ENCODE measurements at places on chromosomes 3 and 15.

DNA sequence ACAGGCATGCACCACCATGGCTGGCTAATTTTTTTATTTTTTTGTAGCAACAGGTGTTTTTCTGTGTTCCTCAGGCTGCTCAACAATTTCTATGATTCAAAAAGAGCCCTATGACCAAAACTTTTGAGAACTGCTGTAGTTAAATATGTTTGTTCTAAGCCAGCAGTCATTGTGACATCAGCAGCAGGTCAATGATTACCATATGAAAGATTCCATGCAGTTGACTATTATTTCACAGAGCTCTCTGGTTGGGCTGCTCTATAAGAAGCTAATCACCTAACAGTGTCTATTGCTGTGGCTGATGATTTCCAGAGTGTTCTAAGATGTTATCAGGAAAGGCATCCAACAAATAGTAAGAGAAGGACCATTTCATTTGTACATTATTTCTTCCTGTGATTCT is at the start of gene CCDC54:
Gene CCDC54 (plus strand): TSS at position 289 of the 400 bp plus-strand sequence. CDS start 149 bp downstream, outside the sequence.
- DNase-seq = no peak

GRCh38 chr3:63089007-63089750 is 188.9 kb upstream of the SYNPR start:
- DNase-seq = no peak

DNA sequence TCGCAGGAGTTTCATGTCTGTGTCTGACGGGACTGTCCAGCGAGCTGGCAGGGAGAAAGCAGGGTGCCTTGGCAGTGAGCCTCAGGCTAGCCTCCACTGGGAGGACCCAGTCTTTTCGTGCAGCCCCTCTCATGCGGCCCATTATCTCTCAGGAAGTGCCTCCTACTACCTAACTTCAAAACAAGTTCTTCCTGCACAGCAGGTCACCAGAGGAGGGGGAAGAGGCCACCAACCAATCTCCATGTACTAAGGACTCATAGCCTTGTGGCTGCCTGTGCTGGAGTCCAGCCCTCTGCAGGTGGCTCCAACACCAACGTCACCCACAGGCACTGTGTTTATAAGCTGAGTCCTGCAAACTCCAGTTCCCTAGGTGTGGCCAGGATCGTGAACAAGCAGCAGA is 4.8 kb downstream of the VIPR1 start:
- peak; percentile 90 for DNase-seq

GRCh38 chr3:3232251-3232650 is 52.8 kb upstream of the CRBN start:
- no peak for DNase-seq

GRCh38 chr3:88150371-88150770 is 612 bp downstream of the C3orf38 start:
- DNase-seq = no peak

DNA sequence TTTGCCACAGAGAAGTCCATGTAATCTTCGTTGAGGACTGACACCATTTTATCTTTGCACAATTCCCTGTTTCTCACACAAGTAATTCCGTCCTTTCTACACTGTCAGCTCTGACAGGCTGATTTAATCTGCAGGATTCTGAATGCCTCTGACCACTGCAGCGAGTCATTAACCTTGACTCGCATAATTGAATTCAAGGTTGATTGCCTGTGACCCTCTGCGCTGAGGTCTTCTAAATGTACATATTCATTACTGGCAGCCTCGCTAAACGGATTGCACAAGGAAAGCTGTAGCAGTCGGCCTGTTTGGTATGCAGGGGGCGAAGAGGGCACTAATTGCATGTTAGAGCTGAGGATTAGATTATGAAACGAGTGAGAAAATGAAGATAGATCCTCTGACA is 147.8 kb downstream of the SHOX2 start:
- DNase-seq = no peak

- DNase-seq = peak; percentile 20
Observed at GRCh38 chr15:76309601-76310330, 1.5 kb downstream of the ETFA start.

All from T47D (cell line).